ENCODE measurements at places on chromosomes 4 and X.
A peak's percentile ranks its signal among the peaks of the same experiment; 100 is the strongest.

- no peak for DNase-seq
Measured at GRCh38 chrX:154824638-154825037, 9.8 kb downstream of the SMIM9 start.

DNA sequence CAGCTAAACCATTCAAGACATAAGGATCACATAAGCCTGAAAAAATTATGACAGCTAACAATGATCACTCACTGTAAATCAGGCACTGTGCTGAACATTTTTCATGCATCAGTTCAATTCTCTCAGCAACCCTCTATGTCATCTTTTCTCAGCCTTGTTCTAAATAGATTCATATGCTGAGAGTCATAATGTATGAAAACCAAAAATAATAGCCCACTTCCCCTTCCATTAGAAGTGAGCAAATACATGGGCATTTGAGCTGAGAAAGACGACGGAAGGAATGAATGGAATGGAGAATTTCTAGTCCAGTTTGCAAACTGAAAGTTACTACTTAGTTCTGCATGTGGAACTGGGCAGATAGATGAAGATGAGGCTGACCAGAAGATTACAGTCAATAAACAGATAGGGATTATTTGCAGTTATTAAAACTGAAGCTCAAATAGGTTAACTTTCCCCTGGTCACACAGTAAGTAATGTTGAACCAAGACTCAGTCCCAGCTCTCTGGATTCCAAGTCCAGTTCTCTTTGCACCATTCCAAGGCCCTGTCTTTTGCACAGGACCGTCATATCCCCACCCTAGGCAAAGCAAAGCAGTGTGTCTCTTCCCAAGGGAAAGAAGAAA, 1.6 kb upstream of the SH3RF1 start:
- no peak for DNase-seq

DNA sequence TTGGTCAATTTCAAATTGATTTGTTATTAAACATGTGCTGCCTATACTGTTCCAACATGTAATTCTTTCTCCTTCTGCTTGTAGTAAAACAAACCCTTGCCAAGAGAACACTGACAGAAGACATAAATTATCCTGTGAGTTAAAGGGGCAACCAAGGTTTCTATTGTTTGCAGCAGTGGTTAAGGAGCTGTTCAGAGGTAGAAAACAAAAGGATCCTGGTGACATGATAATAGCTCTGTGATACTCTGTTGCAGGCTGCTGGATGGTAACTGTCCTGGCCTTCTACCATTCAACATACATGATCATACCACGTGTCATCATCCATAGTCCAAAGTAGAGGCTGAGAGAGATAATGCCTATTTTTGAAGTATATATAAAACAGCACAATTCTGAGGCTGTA, 75.8 kb upstream of the F9 start:
- no peak for DNase-seq

DNA sequence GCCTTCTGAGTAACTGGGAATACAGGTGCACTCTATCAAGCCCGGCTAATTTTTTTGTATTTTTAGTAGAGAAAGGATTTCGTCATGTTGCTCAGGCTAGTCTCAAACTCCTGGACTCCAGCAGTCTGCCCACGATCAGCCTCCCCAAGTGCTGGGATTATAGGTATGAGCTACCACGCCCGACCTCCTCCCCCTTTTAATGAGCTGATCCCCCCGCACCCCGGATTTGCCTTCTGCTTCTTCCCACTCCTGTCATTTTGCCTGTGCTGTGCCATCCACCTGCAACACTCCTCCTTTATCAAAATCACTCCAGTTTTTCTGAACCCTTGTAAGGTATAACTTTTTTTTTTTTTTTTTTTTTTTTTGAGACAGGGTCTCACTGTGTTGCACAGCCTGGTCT, 33.4 kb downstream of the SPINK2 start:
- no peak for DNase-seq

GRCh38 chr4:88791274-88791673, 93.6 kb upstream of the NAP1L5 start:
- DNase-seq = no peak

- DNase-seq = no peak
Measured at GRCh38 chrX:150158554-150159332, 204.4 kb upstream of the MAMLD1 start.

DNA sequence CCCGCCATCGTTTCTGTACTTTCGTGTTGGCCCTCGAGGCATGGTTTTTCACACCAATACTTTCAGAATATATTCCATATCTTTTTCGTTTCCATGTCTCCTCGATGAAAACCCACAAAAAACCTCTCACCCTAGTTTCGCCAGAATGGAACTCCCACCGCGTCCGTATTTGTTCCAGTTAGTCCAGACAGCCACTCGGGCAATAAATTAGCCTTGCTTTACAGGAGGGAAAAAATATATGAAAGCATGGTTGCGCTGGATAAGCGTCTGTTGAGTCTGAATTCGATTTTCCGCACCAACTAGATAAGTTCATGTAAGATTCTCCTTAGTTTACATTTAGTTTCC, 550 bp upstream of the CHM start:
- DNase-seq = no peak

GRCh38 chr4:180655886-180656285, 1587.3 kb upstream of the TENM3 start:
- no peak for DNase-seq

GRCh38 chrX:37349221-37350033, at the start of gene PRRG1:
TSS of gene PRRG1 (plus strand) at chrX:37349364. CDS start at chrX:37406250, 56,886 bp downstream.
- peak; percentile 66 for DNase-seq

GRCh38 chr4:163697121-163697520, 202.6 kb downstream of the TMA16 start:
- DNase-seq = no peak

DNA sequence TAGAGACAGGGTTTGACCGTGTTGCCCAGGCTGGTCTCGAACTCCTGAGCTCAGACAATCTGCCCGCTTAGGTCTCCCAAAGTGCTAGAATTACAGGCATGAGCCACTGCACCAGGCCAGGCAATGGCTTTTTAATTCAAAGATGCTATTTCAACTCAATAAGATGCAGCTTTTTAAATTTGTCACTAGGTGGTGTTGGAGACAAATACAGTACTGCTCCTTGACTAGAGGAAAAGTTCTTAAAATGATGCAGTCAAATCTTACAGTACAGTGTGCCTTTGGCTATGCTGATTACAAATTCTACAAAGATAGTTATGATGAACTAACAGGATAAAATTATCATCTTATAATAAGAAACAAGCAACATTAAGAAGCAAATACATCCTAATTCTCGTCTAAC, 441.1 kb downstream of the KCNIP4 start:
- DNase-seq = peak; percentile 6

DNA sequence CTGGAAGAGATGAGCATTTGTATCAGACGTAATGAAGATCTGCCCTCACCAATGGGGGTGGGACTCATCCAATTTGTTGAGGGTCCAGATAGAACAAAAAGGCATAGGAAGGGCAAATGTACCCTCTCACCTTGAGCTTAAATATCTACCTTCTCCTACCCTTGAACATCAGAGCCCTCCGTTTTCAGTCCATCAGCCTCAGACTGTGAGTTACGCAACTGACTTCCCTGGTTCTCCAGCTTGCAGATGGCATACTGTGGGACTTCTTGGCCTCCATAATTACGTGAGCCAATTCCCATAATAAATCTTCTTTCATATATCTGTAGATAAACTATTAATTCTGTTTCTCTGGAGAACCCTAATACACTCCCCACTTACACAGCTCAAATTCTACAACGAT, 56.5 kb upstream of the GUCY1A1 start:
- DNase-seq = no peak

- no peak for DNase-seq
Measured at GRCh38 chr4:102586002-102586643, 85.0 kb downstream of the NFKB1 start.

GRCh38 chr4:165384186-165384585, 5.4 kb downstream of the CPE start:
- no peak for DNase-seq

DNA sequence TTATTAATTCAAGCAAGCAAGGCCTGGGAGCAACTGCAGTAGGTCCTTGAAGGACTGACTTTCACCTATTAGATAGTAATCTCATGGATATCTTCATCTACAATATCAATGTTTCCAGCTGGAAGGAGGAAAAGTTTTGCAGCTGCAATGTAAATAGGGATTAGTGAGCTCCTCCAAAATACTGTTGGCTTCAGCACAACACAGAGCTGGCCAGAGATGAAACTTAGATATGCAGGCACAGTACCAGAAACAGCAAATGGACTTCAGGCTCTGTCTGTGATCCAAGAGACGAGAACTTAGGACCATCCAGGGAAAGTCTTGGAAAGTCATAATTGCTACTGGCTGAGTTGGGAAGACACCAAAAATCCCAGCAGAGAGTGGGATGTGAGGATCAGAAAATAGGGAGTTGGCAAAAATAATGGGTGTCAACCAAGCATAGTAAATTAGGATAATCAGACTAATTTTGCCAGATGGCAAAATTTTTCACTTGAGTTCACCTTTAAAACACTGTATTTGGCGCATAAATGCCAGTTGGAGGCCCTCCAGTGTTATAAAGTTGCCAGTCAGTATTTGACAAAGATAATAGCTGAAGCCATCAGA, 57.5 kb downstream of the PARM1 start:
- no peak for DNase-seq

DNA sequence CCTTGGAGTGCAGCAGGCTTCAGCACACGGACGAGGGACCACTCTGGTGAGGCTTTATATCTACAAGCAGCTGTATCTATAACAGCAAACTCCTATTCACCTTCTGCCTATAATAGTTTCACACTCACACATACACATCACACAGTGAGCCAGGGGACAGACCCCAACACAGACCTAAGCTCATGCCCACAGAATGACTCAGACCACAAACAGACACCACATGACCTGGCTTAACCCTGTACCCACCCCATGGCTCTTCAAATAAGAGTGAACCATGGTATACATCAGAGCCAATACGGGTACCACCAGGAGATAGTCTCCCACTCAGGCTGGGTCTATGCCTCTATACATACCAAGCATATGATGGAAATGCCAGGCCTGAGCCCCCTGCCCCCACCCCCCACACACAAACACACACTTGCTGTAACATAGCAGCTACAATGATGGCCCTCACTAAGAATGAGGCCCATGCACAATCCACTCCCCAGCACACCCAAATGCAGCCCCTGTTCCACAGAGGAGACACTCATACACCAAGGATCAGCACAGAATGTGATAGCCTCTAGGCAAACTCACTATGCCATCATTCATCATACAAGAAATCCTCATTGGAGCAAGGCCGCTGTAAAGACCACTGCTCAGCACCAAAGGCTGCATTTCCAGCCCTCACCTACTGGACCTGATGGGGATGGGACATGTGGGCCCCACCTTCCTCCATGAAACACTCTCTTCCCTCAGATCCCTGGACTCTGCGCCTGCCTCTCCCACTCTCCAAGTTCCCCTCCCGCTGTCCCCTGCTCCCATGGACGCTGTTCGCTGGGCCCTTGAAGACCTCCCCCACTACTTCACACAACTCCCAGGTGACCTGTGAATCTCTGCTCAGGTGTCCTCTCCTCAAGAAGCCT, 62.1 kb upstream of the XIAP start:
- DNase-seq = no peak

GRCh38 chrX:74234818-74235217, 69.2 kb upstream of the ZCCHC13 start:
- no peak for DNase-seq

DNA sequence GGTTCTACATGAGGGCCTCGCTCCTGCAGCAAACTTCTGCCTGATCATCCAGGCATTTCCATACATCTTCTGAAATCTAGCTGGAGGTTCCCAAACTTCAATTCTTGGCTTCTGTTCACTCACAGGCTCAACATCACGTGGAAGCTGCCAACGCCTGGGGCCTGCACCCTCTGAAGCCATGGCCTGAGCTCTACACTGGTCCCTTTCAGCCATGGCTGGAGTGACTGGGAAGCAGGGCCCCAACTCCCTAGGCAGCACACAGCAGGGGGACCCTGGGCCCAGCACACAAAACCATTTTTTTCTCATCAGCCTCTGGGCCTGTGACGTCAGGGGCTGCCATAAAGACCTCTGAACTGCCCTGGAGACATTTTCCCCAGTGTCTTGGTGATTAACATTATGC, 542.7 kb downstream of the TLL1 start:
- DNase-seq = no peak

- DNase-seq = no peak
Measured at GRCh38 chr4:2132438-2132837, 73.3 kb downstream of the NAT8L start.

DNA sequence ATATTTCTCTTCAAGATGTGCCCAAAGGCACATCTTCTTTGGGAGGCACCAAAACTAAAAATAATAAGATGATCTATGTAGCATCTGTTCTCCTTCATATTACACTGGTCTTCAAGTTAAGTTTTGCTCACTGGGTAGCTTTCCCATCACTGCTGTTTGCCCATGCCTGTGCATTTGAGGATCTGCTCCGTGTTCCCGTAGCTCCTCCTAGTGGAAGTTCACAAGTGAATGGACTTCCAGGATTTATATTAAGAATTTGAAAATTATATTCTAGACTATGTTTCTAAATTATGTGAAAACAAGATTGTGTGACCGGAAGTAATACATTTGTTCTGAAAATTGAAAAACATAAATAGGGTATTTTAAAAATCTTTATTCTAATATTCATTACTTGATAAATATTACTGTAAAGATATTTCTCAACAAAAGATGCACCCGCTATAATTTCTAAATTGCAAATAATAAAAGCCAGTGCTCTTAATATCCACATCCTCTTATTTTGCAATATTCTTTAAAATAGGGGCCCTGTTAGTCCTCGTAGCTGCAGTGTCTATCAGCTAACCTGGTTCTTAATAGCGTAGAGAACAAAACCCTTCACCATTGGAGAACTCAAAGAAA, 147.7 kb downstream of the RBM46 start:
- DNase-seq = peak; percentile 0

DNA sequence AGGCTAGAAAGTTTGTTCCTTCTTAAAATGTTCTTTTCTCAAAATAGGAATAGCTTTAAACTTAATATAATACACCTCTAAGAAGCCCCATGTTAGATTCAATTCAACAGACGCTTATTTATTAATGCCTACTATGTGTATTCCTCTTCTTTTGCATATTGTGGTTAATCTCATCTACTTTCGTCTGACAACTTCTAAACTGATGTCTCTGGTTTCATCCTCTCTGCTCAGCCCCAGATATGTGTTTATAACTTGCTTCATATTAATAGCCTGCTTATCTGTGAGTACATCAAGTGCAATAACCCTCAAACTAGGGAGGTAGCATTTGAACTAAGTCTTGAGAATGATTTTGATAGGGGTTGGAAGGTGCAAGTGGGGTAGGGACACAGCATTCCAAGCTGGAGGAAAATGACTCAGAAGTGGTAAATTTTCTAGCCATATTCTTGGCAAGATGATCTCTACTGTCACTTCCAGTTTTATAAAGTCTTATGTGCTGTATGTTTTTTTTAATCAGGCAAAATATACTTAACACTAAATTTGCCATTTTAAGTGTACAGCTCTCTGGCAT, 37.0 kb downstream of the STK26 start:
- DNase-seq = no peak

GRCh38 chr4:71156616-71157015, 163.2 kb downstream of the DCK start:
- no peak for DNase-seq

DNA sequence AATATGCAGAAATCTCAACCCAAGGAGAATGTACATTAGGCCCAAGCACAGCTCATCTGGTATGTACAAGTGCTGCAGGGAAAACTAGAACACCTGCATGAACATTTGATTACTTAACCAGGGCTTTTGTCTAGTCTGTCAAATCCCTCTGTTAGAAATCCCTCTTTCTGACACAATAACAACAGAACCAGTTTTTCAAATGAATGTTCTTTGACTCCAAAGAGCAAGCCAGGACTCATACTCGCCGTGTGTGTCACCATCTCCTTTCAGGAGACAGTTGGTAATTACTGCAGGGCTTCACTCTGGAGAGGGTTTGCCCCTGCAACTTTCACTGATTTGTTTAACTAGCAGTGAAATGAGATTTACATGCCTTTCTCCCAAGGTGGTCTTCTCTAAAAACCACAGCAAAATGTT, 143.0 kb upstream of the FAM241A start:
- no peak for DNase-seq

Measured in hippocampal formation (tissue), 2 donors.